Activated gamma-delta T cell treated with anti-CD3 and anti-CD28 coated beads, Interleukin-2, amount 50 U/mL, for 16 hours (primary cell): ENCODE measurements at places on chromosomes 7 and 10.

DNA sequence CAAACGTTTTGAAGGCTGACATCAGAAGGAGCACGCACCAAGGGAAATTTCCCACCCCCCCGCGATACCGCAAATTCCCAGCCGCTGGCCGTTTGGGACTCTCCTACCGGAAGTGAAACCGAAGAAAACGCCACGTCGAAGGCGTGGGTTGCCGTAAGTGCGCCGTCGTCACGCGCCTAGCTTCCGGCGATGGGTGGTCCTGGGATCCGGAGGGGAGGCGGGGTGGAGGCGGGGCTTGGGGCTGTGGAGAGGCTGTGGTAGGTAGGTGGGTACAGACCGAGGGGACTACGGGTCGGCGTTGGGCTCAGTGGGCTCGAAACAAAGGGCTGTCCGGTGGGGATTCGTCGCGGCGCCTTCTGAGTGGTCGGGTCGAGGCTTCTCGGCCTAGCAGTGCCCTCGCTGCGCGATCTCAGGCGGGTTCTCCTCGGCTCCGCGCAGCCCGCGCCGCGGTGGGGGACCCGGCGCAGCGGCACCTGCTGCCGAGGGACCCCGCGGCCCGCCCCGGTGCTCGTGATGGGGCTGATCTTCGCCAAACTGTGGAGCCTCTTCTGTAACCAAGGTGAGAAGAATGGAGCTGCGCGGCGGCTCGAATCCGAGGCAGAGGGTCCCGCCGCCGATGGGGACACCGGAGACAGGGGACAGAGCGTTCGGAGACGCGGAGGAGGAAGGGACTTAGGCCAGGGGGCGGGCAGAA lies at the start of gene ARL5B:
Gene ARL5B, plus strand, starts transcription at position 307 of the 694 bp plus-strand sequence. Its CDS starts 207 bp downstream, at position 514.
- peak; percentile 96 for DNase-seq

- DNase-seq: peak; percentile 64
Measured at GRCh38 chr10:132387764-132388210, 9.2 kb upstream of the PWWP2B start.

- no peak for DNase-seq
Measured at GRCh38 chr7:151424799-151425198, 15.0 kb upstream of the WDR86 start.

DNA sequence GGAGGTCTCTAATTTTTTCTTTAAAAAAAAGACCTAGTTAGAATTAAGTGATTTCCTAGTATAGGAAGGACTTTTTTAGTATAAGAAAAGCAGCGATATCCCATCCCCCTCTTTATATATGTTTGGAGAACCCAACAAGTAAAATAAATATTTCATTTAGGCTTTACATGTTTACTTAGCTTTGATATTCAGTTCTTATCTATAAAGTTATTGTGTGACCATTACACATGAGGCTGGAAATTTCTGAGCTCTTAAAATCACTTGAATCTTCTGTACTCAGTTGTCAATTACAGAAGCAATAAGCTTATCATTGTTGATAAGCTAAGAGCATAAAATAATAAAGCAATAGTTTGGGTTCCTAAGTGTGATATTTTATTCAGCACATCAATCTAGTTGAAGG lies 89.7 kb downstream of the AASS start:
- no peak for DNase-seq

GRCh38 chr10:105807935-105808587 lies 1167.0 kb downstream of the SORCS3 start:
- DNase-seq: no peak
